ENCODE measurements at places on chromosomes 2 and 18.

- no peak for DNase-seq
Measured at GRCh38 chr2:118473241-118473640, 374.2 kb downstream of the EN1 start.

- DNase-seq = no peak
Measured at GRCh38 chr2:16090650-16091575, 150.6 kb downstream of the MYCN start.

DNA sequence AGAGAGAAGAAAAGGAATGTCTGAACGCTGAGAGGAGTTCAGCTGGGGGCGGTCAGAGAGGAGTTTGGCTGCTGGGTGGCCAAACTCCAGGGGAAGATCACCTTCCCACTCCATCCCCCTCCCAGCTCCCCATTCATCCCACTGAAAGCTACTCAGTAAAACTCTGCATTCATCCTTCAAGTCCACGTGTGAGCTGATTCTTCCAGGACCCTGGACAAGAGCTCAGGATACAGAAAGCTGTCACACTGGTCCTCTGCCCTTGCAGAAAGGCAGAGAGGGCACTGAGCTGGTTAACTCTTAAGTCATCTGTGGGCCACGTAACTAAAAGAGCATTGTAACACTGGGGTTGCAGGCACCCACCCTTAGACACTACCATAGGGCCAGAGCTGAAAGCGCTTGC lies 132.1 kb upstream of the ARL4C start:
- DNase-seq = no peak

DNA sequence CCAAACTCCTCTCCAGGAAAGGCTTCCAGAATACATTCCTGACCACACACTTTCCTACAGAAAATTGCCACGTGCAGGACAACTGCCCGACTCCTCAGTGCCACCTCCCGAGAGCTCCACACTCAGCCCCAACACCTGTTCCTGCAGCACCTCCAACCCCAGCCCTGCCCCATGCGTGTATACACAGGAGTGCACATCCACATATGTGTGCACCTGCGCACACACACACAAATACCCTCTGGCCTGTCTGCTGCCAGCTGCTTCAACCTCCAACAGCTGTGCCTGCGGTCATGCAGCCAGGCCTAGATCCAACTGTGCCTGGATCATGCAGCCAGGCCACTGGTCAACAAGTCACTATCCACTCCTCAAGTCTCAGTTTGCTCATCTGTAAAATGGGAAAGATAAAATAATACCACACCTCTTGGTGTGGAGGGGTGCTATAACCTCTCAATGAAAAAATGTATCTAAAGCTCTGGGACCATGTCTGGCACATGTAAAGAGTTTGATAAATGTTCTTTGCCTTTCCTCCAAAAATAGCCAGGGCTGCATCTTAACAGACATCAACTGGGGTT lies 152.1 kb upstream of the ID2 start:
- DNase-seq = no peak

DNA sequence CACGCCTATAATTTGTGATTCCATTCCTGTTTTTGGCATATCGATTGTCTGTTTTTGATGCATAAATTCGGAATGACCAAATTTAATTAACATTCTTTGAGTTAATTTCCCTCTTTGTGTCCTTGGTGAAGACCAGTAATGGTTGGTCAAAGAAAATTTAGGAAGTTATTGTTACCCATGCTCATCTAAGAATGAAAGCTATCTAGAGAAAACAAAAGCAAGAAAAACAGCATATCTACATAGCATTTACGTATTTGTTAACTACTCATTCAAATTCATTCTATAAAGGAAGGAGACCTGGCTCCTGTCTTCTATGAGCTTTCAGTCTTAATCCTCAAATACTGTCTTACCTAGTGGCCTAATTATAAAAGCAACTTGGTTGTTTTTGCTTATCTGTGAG lies 59.2 kb upstream of the CHST9 start:
- no peak for DNase-seq

GRCh38 chr2:143070704-143071103 lies 58.5 kb upstream of the ARHGAP15 start:
- no peak for DNase-seq
